ENCODE measurements at places on chromosomes 16 and 17. TPM values are rescaled to one million over a fixed set of nuclear protein-coding genes. Genes with fewer than 3 reads are reported as not detected.

The KCNAB3 gene
- total RNA-seq = 5.0 TPM

The ACE gene
- 42.9 TPM for total RNA-seq

The CIITA gene
- 107 TPM for total RNA-seq

The TP53TG3F gene
- not detected for total RNA-seq
